ENCODE measurements at places on chromosomes 3 and 15.

GRCh38 chr3:136516656-136517055, 235.5 kb downstream of the STAG1 start:
- DNase-seq, result no peak

- DNase-seq, result no peak
Measured at GRCh38 chr3:150429767-150430671, 21.9 kb downstream of the TSC22D2 start.

DNA sequence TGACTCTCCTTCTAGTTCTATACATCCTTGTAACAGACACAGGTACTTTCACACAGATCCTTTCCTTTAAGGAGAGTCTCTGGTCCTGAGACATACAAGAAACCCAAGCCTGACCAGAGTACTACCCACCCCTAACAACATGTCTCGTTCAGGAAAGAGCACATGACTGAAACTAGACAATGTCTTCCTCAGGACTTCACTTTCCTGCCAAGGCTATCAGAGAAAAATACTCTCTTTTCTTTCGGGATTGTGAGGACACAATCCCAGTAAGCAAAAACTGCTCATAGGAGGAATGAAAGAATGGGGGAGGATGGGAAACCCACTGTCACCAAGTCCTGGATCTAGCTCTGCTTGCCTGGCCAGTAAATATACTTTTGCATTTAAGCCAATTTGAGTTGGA, 11.5 kb upstream of the ANKRD28 start:
- DNase-seq, result no peak

DNA sequence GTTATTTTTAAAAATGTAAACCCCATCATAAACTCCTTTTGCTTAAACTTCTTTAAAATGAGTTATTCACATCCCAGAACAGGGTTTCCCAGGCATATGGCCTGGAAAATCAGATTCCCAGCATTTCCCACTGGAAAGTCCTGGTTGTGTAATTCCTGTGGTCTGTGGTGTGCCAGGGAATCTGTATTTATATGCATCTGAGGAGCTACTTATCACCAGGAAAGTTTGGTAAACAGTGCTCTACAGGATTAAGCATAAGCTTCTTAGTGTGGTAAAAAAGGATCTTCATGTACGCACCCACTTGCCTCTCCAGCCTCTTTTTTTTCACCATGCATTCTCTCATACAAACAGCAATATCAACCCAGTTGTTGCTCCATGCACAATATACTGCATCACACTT, 28.2 kb downstream of the MEIS2 start:
- DNase-seq, result no peak

DNA sequence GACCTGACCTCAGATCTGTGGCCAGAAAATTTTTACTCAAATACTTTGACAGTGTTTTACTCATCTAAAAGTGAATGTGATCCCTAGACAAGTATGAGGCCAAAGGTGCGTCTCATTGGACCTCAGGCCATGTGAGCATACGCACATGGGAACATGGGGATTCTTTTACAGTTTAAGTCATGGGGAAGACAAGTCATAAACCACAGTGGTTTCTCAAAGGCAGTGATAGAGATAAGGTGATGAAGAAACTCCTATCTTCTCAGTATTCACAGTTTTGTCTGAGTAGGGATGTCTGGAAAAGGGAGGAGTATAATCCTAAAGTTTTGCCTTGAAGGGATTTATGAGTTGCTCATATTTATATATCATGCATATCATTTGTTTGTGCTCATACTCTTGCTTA, 173.8 kb downstream of the FNDC3B start:
- DNase-seq, result no peak

DNA sequence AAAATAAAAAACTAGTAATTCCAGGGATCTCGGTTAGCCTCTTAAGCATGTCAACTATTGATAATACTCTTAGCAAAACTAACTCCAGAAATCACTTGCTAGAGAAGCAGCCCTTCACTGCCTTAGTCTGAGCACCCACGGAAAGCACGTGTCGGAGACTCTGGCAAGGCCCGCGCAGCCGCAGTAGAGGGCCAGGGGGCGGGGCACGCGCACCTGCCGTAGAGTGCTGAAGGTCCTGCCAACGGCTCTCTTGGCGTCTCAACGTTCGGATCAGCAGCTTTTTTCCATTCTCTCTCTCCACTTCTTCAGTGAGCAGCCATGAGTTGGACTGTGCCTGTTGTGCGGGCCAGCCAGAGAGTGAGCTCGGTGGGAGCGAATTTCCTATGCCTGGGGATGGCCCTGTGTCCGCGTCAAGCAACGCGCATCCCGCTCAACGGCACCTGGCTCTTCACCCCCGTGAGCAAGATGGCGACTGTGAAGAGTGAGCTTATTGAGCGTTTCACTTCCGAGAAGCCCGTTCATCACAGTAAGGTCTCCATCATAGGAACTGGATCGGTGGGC, at the start of gene LDHAL6B:
TSS of gene LDHAL6B (plus strand) at position 221 of the 561 bp plus-strand sequence. CDS start at position 319, 98 bp downstream.
- no peak for DNase-seq

DNA sequence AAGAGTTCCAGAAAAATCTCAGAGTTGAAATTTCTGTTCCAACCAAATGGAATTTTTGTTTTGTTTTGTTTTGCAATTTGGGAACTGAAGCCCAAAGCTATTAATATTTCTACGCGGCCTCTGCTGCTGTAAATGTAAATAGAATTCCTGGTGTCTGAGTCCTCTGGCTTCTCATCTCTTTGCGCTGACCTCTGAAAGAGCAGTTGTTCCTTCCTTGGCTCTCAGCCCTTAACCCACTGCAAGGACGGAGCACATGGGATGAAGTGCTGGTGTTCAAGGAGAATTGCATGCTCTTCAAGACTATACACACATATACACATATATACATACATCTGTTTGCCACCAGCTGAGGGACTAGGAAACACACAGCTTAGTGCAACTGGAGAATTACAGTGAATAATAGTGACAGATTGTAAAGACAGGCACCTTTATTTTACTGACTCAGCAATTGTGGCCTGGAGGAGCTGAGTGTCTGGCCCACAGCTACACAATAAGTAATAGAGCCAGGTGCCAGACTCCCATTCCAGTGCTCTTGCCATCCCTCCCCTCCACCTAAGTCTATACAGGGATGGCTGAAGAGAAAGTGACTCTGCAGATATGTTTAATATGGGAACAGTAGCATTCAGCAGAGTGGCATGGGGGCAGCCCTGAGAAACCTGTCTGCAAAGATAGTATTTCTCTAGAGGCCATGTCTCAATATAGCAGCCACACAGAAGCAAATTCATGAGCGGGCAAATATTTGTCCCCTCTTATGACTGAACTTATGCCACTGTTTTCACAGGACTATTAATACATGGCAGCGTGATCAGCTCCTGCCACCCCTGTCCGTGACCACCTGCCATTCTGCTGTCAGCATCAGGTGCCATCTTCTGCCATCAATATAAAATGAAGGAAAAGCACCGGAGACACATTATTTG, 42.3 kb downstream of the NEK10 start:
- no peak for DNase-seq

DNA sequence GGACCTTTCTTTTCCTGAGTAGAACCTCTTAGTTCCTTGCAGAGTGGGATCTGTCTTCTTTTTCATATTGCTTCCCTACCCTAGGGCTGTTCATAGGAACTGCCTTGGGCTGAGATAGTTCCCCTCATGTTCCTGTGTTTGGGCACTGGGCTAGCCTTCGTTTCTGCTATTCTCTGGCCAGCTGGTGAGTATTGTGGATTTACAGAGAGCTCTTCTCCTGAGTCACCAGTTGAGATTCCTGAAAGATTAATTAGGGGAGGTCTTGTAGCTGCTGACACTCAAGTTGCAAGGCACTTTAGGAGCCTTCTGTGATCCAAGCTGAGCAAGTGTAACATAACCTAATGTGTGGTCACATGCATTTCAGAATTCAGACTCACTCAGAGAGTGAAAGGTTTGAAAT, 30.7 kb downstream of the CHD2 start:
- no peak for DNase-seq

GRCh38 chr3:176740906-176741663, 456.2 kb downstream of the TBL1XR1 start:
- no peak for DNase-seq

DNA sequence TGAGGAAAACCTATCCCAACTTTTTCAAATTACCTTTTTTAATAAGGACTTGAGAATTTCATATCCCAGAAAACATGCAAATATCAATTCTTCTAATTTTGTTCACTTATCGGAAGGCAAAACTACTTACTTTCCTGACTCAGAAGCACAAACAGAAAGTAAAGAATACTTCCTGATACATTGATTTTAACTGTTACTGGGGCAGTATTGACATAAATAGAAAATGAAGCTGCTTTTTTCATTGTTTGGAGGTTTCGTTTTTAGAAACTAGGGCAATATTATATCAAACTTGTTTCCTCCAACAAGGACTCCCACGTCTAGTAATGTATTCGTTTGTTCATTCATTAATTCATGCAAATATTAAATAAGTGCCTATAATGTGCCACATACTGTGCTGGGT, 19.1 kb downstream of the PAQR9 start:
- no peak for DNase-seq

DNA sequence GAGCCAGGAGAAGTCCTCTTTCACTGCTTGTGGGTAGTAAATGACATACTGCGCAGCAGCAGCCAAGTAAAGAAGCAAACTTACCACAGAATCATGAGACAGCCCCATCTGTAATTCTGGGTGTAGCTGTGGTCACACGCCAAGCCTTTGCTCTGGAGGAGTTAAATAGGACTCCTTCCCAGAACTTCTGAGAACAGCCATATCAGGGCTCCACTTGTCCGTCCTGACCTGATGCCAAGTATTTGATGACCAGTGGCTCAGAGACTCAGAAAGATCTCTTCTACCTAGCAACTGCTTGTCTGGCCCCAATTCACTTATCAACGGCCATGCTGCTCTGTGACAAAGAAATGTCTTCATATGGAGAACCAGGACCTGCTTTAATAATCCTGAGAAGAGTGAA, 20.6 kb upstream of the GOLIM4 start:
- DNase-seq, result no peak

GRCh38 chr3:39809181-39809994, at the start of gene MYRIP:
Gene MYRIP, plus strand, starts transcription at chr3:39809609. Its CDS starts 91,208 bp downstream, at chr3:39900817.
- DNase-seq, result no peak

GRCh38 chr3:123481722-123482457, 33.0 kb upstream of the ADCY5 start:
- no peak for DNase-seq

- no peak for DNase-seq
Measured at GRCh38 chr3:55669133-55669532, 182.0 kb upstream of the WNT5A start.

DNA sequence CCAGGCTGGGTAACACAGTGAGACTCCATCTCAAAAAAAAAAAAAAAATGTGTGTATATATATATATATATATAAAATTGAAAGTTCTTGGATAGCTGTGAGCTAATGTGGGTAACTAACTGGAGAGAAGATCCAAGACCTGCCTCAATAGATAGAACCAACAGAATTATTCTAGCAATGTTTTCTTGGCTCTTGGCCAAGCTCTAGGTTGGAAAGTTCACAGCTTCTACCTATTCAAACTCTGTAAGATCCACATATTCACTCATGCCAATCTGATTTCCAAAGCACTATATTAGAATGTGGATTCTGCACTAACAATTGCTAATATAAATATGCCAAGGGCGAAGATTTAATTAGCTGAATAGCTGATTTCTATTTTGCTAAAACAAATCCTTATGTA, 29.8 kb upstream of the CMTM6 start:
- no peak for DNase-seq

DNA sequence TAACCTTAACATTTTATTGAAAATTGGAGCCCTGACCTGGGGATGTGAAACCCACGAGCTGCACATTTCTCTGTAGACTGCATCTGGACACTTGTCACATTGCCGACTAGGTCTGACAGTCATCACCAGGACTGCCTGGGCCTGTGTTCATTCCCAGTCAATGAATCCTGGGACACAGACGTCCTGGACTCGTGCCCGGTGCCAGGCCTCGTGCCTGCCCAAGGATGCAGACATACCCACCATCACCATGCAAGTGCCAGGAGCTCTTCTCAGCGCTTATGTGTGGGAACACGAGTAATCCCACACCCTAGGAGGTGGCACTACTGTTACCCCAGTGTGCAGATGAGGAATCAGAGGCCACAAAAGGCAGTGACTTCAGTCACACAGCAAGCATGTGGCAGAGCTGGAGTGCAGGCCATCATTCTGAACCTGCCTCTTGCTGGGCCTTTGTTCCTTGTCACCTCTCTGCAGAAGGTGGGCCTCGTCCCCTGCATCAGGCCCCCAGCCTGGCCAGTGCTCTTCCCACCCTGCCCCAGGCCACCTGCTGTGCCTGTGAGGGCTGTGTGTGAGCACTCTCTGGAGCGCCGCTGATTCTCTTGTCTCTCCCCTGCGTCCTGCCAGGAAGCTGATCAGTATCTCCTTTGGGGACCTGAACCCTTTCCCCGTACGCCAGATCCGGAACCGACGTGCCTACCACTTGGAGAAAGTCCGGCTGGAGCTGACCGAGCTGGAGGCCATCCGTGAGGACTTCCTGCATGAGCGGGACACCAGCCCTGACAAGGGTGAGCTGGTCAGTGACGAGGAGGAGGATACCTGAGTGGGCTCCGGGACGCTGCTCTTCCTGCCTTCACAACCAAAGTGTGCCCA, 58.5 kb downstream of the ADAMTS7 start:
- no peak for DNase-seq

DNA sequence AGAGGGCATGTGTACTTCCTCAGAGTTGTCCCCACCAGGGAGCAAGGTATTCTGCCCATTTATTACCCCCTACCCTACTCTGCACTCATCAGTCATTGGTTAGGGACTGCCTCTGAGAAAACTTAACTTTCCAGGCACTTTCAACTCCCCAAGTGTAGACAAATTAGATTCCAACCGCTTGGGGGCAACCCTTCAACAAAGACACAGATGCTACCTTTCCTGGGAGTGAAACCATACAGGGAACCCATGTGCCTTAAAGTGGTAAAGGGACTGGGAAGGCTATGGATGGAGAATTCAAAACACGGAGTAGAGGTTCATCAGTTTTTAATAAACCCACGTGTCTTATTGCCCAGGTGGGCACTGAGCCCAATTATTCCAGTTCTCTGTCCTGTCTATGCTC, 19.4 kb upstream of the UBE2E2 start:
- no peak for DNase-seq

DNA sequence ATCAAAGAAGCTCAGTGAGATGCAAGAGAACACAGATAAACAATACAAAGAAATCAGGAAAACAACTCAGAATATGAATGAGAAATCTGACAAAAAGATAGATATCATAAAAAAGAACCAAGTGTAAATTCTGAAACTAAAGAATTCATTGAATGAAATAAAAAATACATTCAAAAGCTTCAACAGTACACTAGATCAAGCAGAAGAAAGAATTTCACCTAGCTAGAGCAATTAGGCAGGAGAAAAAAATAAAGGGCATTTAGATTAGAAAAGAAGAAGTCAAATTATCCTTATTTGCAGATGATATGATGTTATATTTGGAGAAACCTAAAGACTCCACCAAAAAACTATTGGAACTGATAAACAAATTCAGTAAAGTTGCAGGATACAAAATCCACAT, 19.4 kb upstream of the CX3CR1 start:
- no peak for DNase-seq

GRCh38 chr3:190108804-190109203, 11.9 kb downstream of the P3H2 start:
- no peak for DNase-seq

DNA sequence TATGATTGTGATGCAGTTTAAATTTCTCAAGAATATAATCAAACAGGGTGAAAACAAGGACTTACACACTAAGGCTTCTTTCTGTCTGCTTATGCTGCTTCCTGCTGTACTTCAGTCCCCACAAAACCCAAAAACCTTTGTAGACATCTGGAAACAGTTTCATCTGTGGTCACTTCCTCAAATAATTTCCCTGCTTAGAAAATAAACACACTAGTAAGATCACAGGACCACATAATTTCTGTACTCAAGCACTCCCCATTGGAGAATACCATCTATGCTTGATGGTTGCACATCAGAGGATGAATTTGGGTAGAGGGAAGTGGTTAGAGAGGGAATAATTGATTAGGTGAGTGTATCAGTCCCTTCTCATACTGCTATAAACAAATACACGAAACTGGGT, 266.2 kb downstream of the LSAMP start:
- DNase-seq, result no peak

All from T-helper 1 cell (primary cell).